ENCODE measurements at places on chromosomes 5 and 9.

DNA sequence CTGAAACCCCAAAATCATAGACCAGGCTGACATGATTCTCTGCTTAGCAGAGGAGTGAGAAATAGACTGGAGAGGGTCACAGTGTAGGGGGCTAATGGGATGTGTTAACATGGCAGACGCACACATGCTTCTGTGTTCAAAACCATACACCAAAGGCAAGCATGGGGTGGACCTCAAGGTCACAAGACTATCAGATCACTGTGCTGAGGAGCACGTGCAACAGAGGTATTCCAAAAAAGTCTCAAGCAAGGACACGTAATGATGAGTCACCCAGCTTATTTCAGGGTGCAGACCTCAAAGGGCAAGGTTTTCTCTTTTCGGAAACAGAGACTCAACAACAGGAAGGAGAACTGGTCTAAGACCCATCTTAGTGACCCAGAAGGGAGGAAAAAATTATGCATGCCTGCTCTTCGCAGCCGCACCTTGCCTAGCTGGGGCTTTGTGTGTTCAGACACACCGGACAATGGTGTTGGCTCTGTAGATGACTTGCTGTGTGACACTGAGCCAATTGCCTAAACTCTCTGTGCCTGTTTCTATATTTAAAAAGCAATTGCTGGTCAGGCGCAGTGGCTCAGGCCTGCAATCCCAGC lies 20.3 kb downstream of the WHRN start:
- DNase-seq = peak; percentile 37

- no peak for DNase-seq
Observed at GRCh38 chr5:103938146-103938695, 375.6 kb upstream of the NUDT12 start.

GRCh38 chr5:17897776-17898175 lies 263.5 kb downstream of the TAF11L14 start:
- DNase-seq = no peak

- DNase-seq = no peak
Observed at GRCh38 chr5:102638912-102639652, 116.0 kb upstream of the PAM start.

- no peak for DNase-seq
Observed at GRCh38 chr9:37997636-37998374, 71.2 kb downstream of the SHB start.

DNA sequence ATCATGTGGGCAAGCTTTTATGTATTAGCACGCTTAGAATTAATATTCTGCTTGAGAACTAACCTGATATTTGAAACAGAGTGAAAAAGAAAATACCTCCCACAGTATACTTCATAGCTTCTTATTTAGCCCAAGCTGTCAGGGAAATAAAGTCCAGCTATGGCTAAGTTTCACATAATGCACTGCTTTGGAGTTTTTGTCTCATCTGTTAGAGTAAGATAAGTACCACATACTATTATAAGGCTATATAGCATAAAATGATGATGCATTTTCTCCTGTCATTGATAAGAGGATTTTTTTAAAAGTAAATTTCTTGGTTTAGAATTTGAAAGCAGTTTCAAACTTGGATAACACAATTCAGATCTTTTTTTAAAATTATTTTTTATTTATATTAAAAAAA lies 2.4 kb upstream of the ANKDD1B start:
- no peak for DNase-seq

DNA sequence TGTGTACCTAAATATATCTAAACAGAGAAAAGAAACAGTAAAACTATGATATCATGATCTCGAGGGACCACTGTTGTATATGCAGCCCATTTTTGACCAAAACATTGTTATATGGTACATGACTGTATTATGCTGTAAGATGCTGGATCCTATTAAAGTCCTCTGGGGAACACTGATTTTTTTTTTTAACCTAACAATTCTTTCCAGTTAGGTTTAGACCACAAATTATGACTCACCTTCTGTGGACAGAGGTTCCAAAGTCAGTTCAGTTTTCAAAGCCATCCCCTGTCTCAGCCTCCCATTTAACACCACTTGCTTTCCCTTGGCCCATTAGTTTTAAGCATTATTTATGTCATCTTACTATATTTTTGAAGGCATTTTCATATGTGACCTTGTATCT lies 27.1 kb downstream of the TRMO start:
- DNase-seq = no peak

DNA sequence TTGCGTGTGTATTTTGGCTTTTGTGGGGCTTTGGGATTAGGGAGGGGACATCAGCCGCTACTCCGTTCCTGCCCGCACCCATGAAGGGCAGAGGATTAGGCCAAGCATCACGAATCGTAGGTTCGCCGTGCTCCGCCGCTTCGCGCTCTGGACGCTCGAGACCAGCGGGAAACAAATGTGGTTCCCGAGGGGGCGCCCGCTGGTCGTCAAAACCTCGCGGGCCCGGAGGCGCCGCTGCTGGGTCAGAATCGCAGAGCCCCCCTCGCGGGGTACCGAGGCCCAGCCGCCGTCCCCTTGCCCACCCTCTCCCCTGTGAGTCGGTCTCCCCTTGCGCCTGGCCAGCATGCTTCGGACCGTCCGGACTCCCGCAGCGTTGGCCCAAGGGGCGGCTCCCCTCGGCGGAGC lies 2.3 kb upstream of the PAX5 start:
- DNase-seq = no peak

GRCh38 chr5:16431490-16431889 lies 34.1 kb downstream of the ZNF622 start:
- DNase-seq = no peak

- DNase-seq = no peak
Observed at GRCh38 chr5:107531308-107531707, 139.4 kb downstream of the EFNA5 start.

- no peak for DNase-seq
Observed at GRCh38 chr9:116360989-116361388, 207.4 kb downstream of the PAPPA start.

GRCh38 chr9:125896404-125896803 lies 149.2 kb downstream of the PBX3 start:
- DNase-seq = no peak

GRCh38 chr5:141534492-141535213 lies 45.8 kb downstream of the PCDHGC5 start:
- DNase-seq = no peak

DNA sequence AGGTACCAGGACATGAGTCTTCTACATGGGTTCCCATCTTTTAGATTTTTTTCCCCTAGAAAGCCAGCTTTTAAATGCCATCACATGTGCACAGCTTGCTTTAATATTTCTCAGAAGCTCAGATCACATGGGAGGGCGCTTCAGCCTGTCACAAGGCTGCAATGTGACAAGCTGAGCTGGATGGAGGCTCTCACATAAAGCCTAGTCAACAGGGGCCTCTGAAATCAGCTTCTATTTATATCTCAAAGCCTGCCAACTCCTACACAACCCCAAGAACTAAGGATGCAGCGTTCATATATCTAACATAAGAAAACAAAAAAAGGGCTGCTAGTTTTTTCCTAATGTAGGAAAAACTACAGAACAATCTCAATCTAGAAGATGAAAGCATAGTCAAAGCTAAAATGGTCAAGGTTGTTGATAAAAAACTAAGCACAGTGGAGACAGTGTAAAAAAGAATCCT lies 2.3 kb downstream of the ZFAND5 start:
- DNase-seq = no peak

DNA sequence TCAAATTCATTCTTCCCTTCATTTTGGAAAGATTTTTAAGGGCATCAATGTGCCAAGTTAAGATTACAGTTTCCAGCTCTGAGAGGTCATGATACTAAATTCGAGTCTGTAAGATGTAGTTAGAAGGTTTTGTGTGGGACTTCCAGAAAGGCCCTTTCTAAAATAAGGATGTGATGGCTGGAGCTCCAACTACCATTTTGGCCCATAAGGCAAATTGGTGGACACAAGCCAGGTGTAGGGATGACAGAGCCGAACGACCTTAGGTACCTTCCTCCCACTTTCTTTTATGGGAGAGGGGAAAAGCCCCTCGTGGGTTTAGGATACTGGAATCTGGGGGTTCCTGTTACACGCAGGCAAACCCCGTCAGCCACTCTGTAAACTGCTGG lies 54.3 kb upstream of the PTPDC1 start:
- DNase-seq = no peak

DNA sequence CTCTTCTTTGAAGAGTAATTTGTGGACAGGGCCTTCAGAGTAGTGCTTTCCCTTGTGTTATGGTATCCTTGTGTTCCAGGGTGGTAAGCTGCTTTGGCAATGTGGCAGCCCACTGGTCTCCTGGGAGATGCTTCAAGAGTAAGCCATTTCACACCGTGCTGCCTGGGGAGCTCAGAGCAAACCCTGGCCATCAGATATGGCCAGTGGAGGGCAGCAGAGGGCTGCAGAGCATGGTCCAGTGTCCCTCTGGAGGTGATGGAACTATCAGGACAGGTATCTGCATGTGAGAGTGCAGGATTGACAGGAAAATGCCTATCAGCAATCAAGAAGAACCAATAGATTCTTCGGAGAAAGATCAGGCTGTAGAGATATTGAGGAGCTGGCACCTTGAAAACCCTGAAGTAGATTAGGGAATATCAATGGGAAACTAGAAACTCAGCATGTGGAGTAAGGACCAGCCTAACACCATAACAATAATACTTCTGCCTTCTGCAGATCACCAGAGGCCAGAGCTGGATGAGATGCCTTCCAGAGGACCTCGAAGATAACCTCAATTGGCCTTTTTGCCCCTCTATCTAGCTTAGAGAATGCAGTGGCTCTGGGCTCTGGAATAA lies 90.8 kb downstream of the PLPPR1 start:
- DNase-seq = no peak

DNA sequence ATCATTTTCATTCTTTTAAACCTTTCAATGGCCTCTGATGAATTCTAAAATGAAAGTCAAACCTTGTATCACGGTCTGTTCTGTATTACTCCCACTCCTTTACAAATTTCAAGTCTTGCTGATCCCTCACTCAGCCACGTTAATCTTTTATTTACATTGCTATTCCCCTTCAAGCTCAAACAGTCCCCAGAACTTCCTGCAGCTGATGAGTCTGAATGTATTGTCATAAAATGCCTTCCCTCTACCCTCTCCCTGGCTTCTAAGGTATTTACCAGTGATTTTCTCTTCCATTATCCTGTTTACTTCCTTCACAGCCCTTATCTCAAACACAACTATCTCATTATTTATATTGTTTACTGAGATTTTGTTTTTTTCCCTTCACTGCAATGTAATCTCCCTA lies 562.3 kb upstream of the C9orf72 start:
- DNase-seq = no peak

DNA sequence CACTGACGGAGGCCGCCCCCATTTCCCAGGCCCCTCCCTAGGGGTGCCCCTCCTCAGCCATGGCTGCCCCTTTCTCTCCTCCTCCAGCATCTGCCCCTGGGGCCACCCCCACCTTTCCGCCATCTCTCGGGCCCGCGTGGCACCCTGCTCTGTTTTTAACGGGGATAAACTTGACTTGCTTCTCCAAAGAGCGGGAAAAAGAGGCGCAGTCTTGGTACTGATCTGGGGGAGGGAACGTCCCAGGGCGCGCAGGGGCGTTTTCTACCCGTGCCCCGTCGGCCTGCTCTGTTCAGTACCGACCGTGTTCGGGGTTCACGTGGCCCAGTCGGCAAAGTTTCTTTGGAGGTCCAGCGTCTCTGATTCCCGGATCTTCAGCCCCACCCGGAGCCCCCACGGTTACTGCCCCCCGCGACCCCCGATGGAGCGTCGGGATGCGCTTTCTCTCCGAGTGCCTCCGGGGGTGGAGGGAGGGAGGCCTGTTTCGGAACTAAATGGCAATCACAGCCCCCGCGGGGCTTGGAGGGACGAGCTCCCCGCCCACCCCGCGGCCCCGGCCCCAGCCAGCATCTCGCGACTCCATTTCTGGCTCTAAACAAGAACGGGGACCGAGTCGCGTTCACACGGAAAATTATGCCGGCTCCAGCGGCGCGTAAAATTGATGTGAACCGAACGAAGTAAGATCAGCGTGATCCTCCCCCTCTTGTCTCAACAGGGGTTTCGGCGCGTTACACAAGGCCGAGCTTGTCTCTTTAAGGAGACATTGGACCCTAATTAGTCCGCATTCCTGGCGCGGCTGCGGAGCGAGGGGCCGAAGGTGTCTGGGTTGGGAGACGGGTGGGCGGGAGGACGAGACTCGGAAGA lies 1.1 kb upstream of the TLE4 start:
- no peak for DNase-seq

DNA sequence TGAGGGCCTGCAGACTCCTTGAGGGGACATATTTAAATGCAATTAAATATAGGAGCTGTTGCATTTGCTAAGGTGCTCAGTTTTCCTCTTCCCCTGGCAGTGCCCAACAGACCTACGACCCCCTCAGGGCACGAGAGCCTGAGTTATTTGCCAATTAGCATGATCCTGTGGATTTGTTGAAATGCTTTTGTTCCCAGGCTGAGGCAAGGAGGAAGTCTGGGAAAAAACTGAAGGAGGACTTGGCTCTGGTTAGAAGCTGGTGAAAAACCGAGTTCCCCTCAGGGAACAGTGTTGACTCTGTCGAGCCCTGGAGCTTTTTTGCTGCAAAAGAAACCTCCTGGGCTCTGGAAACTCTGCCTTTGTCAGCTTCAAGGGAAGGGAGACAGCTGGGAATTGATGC lies 103.6 kb upstream of the SHB start:
- no peak for DNase-seq

GRCh38 chr9:133690081-133690561 lies 48.0 kb downstream of the SARDH start:
- DNase-seq = no peak

DNA sequence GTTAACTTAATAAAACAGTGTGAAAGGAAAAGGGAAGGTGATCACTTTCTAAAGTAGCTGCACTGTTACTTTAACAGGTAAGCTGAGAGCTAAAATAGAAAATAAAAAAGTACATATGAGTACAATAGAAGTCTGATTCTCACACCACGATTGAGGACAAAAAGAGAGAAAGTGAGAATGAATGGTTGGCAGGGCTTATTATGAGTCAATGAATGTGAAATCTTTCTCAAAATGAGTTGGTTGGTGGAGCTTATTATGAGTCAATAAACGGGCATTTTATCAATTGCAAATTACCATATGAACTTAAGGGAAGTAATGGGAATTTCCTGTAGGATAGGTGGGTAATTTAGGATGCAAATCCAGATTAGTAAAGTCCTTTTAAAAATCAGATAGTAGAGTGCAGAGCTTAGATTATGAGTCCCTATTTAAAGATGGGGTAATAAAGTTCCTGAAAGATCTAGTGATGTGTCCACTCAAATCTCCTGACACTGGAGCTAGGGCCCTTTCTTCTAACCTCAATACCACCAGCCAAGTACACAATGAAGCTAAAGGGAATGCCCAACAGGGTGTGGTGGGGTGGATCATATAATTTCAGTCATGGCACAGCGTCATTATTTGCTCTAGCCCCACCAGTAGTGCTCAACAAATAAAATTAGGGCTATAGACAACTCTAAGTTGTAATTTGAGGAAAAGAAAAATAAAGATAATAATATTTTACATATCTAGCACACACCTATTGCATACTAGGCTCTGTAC lies 21.1 kb upstream of the TLR4 start:
- DNase-seq = no peak

DNA sequence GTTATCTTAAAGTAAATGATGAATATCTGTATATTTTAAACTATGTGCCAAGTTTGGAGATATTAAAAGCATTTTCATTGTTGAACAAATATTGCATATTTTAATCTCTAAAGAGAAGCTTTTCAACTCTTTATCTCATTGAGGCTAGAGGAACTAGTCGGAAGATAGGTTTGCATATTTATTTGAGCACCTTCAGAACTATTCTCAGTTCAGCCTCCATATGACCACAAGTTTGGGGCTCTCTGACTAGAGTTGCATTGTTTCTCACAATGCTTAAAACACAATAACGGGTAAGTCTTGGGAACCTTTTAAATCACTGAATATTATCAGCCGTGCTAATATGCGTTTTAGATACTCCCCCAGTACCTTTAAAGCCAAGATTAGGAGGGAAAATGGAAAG lies 47.3 kb upstream of the CTXN3 start:
- no peak for DNase-seq

GRCh38 chr5:91225848-91226686 lies 157.1 kb downstream of the ARRDC3 start:
- no peak for DNase-seq
